Stimulated activated CD4-positive, alpha-beta T cell treated with anti-CD3 and anti-CD28 coated beads, TNF-alpha, amount 100 ng/mL, for 24 hours (primary cell): ENCODE measurements at places on chromosomes 4 and X.

- no peak for DNase-seq
These were observed 80.5 kb downstream of the PRDM5 start for GRCh38 chr4:120842031-120842430.

- no peak for DNase-seq
These were observed 1317.2 kb downstream of the PCDH7 start for GRCh38 chr4:32037399-32037798.

DNA sequence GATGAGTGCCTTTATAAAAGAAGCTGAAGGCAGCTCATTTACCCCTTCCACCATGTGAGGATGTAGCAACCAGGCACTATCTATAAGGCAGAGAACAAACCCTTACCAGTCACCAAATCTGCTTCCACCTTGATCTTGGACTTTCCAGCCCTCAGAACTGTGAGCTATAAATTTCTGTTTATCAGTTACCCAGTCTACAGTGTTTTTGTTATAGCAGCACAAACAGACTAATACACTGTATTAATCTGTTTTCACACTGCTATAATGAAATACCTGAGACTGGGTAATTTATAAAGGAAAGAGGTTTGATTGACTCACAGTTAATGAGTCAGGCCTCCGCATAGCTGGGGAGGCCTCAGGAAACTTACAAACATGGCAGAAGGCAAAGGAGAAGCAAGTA, 91.2 kb downstream of the SOWAHB start:
- no peak for DNase-seq

- no peak for DNase-seq
These were observed 20.2 kb downstream of the FBXW7 start for GRCh38 chr4:152515678-152516077.

- no peak for DNase-seq
These were observed 32.2 kb upstream of the GATB start for GRCh38 chr4:151792995-151793394.

- DNase-seq: no peak
These were observed 52.2 kb downstream of the AFM start for GRCh38 chr4:73533515-73534422.

- DNase-seq: no peak
These were observed 179.6 kb downstream of the KDR start for GRCh38 chr4:54945838-54946237.

GRCh38 chr4:82747686-82748575, 50.7 kb downstream of the SCD5 start:
- no peak for DNase-seq

DNA sequence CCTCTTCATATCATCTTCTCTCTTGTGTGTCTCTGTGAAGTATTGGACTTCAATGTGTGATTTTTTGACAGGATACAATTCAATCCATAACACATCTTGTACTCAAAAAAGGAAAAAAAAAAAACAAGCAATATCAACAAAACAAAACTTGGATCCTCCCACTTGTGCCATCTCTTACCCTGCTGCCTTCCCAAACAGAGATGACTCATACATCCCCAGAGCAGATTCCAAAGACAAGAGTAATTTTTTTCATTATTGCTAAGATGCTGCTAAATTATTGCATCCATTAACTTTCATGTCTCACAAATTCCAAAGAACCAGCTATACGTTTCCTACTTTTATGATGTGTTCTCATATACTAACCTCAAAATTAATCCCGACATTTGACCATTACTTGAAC, 479.2 kb downstream of the GBA3 start:
- no peak for DNase-seq

GRCh38 chr4:53608649-53609048, 17.4 kb upstream of the LNX1 start:
- no peak for DNase-seq

GRCh38 chr4:109826719-109827118, 1.1 kb upstream of the RRH start:
- DNase-seq: no peak

DNA sequence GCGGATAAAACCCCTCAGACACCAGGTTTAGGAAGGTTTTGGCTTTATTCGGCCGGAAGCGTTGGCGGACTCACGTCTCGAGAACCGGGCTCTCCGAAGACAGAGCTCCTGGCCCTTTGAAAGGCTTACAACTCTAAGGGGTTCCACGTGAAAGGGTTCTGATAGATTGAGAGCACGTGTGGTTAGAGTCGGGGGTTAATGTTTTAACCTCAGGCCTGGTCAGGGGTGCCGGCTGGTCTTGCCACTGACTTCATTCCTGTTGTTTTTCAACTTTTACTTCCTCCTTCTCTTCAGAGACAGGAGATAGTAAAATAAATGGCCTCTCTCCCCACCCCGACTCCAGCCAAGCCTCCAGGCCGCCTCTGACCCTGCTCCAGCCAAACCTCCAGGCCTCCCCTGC, 4.7 kb upstream of the ASMT start:
- no peak for DNase-seq

GRCh38 chrX:119880076-119880475, 8.4 kb downstream of the NDUFA1 start:
- DNase-seq: no peak

GRCh38 chr4:53804719-53805118, 213.4 kb upstream of the LNX1 start:
- peak; percentile 9 for DNase-seq

DNA sequence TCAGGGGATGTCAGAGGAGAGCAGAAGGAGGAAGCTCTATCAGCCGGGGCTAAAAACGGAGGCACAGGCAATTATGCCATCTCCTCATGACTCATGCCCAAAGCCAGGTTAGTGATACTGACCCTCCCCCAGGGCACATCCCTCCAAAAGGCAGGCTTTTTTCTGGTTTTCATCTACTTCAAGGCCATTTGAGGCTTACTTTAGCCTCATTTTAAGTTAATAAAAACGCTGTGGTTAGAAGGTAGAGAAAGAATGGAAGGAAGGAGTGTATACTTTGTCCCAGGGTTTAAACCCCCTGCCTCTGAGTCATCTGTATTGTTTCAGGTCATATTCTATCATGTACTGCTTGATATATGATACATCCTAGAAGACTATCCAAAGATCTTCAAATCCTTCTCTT, 89.7 kb upstream of the NDP start:
- DNase-seq: no peak

DNA sequence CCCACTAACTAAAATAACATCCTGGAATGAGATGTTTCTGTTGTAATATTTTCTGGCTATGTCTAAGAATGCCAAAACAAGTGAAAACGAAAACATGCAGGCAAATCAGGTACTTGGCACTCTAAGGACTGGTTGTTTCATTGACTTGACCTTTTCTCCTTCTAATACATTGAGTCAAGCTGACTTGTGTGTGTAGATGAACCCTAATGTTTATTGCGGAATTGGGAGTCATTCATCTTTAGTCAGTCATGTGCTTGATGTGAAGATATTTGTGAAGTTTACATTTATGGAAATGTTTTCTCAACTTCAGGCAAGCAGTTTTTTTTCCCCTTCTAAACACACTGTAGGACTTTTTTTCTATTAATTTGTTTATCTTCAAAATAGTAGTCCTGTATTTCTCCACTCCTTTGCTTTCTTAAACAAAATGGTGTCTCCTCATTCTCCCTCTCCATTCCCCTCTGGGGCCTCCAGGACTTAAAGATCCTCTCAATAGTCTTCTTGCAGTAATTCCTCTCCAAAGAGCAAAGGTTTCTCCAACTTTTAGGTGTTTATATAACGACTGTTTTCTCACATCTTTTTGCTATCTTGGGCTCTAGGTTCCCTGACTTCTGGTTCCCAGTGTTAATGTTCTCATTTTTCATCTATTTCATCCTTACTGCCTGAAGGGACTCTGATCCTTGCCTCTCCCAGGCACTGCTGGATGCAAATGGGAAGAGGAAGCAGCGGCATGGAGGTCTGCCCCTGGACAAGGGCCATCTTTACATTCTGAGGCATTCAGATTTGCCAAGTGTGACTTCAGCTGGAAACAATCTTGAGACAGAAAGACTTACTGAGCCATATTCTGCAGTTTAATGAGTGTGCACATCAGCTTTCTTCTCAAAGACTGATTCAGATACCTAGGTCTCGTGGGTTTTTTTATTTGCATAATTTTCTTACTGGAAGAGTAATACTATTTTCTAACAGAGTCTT, 166.4 kb downstream of the ARHGAP6 start:
- DNase-seq: no peak

DNA sequence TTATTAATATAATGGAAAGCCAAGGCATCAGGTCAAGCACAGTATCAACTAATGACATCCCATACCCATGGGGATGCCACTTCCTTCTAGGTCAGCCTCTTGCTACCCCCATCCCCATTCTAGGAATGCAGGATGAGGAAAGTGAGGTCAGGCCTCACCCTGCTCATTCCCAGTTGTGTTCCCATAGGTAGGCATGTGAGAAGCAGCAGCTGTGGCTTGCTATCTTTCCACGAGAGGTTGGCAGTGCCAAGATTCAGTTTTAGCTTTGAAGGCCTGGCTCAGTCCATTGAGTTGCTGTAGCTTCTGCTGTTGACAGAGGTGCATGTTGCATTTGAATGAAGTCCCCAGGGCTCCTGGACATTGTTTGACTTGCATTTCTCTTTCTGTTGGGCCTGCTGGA, 15.5 kb downstream of the LONRF3 start:
- no peak for DNase-seq

- DNase-seq: no peak
These were observed 23.8 kb downstream of the ARFIP1 start for GRCh38 chr4:152803541-152803940.

GRCh38 chr4:82753725-82754410, 44.7 kb downstream of the SCD5 start:
- DNase-seq: no peak

GRCh38 chr4:71009890-71010588, 16.6 kb downstream of the DCK start:
- no peak for DNase-seq

DNA sequence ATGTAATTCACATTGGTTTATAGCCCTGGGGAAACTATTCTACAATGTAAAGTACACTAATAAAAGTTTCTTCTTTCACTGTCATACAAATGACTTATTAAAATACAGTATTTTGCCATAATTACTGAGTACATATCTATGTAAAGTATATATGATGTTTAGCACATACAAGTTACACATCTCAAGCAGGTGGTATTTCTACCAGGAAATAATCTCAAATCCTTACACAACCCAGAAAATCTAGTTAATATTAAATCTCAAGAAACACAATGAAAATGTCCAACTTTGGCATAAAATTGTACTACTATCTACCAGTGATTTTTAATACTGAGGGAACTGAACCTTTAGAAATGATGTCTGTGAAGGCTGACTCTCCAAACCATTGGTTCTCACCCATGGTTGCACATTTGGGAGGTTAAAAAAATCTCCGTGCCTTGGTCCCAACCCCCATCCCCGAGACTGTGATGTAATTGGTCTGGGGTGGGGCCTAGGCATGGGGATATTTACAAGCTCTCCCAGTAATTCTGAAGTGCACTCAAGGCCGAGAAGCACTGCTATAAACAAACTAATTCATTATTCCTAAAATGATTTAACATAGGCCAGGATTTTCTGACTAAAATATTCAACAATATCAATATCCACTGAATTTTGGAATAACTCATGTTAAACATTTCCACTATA, 27.6 kb downstream of the MAP3K15 start:
- no peak for DNase-seq

GRCh38 chr4:55347610-55348228, 1.7 kb downstream of the SRD5A3 start:
- DNase-seq: no peak

GRCh38 chrX:45774961-45775360, 574.3 kb upstream of the DIPK2B start:
- no peak for DNase-seq

- DNase-seq: peak; percentile 33
These were observed 149.9 kb downstream of the AMMECR1 start for GRCh38 chrX:110167952-110168451.

GRCh38 chr4:22407361-22407760, 108.5 kb downstream of the ADGRA3 start:
- no peak for DNase-seq

GRCh38 chr4:125198916-125199315, 115.8 kb upstream of the FAT4 start:
- DNase-seq: no peak

GRCh38 chrX:7346021-7346420, 198.1 kb upstream of the PUDP start:
- no peak for DNase-seq

- DNase-seq: no peak
These were observed 32.6 kb upstream of the FAM193A start for GRCh38 chr4:2503809-2504208.

GRCh38 chr4:10203851-10204250, 87.3 kb upstream of the WDR1 start:
- DNase-seq: no peak

DNA sequence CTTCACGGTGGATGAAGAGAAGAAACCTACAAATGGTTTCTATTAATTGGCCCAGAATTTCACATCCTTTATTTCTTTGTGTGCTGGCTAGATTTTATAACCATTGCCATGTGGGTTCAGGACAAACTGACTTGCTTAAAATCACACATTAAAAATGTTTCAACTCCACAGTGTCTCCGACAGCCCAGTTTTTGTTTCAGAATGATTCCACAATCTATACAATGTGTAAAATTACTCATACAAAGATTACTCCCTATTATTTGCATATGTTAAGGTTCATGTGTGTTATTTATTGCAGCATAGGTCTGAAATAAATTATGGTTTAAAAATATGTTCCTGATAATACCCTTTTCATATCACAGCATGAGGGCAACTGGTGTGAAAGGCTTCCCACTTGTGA, 20.6 kb downstream of the DCHS2 start:
- no peak for DNase-seq

DNA sequence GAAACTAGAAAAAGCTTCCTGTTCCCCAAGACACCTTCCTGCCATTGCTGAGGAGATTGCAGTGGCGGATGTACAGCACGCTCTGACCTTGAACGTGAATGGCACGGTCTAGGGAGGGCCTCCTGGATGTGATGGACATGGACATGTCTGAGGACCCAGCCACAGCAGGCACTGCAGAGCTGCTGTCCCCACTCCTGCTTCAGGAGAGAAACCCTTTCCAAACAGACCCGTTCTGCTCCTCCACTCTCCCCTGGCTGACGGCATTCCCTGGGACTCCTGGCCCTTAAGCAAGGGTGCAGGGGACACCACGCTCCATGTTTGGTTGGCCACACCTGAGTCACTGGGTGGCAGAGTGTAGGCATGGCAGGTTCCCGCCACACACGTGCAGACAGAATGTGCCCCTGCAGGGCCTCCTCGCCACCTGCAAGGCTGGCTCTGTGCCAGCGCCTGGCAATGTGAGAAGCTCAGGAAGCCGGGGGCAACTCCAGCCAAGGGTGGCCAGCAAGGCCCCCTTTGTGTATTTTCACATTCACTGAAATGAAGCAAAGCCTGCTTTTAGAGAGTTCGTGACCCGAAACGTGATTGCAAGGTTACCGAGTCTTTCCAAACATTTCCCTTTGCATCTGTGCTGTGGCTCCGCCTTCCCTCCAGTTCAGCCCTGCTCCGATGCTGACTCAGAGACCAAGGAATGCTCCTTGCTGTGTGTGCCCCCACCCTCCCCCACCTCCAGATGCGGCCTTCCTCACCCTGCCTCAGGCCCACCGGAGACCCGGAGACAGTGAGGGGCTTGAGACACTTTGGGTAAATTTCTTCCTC, 46.1 kb downstream of the HTRA3 start:
- DNase-seq: no peak

- no peak for DNase-seq
These were observed 111.9 kb downstream of the SORBS2 start for GRCh38 chr4:185700048-185700447.
